Inflammatory macrophage (primary cell): ENCODE measurements at places on chromosomes 6 and 20.

DNA sequence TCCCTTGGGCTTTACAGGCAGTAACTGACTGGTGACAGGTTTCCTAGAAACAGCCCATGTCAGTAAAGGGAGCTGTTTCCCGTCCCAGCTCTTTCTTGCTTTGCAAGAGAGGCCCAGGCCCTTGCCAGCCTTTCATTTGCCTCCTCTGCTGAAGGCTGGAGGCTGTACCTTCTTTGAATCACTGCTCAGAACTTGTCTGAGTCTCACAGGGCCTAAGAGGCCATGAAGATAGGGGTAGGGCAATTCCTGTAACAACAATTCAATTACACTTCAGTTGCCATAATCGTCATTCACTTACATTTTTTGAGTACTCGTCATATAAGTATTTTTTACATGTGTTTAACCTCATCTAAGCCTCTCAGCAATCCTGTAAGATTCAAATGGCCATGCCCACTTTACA is 25.9 kb upstream of the MAFB start:
- DNase-seq = no peak

- no peak for DNase-seq
These were observed 6.3 kb downstream of the EBF4 start for GRCh38 chr20:2698912-2699311.

DNA sequence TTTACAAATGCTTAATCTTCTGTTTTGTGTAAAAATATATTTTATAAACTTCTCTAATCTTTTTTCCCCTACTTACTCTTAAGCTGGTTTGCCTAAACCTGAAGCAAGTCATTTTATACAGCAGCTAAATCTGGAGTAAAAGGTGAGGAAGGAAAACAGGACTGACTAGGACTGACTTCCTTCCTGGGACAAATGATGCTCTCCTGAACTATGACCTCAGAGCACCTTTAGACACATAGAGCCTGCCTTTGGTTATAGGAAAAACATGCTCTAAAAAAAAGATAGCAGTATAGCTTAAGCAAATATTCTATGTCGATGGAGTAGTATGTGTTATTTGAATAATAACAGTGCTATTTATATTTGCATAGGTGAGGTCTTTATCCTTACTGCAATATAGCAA is 21.5 kb upstream of the ADGRG6 start:
- no peak for DNase-seq

DNA sequence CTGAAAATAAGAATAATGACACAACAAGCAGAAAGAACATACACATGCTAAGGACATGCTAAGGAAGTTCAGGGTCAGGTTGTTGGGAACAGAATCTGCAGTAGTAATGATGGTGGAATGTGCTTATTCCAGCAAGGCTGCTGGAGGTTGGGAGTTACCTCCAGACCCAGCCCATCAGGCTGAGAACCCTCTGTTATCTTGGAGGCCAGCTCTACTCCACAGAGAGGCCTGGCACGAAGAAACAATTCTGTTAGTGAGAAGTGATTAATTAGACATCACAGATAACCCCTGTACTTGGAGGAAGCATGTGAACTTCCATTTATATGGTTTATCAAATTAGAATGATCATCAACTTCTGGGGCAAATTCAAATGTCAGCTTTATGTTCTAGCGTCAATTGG is 22.1 kb upstream of the ARHGAP18 start:
- DNase-seq = no peak

GRCh38 chr20:3433744-3434143 is 26.3 kb upstream of the DNAAF9 start:
- DNase-seq = no peak

GRCh38 chr6:149500096-149500495 is 15.3 kb upstream of the ZC3H12D start:
- DNase-seq = peak; percentile 58

DNA sequence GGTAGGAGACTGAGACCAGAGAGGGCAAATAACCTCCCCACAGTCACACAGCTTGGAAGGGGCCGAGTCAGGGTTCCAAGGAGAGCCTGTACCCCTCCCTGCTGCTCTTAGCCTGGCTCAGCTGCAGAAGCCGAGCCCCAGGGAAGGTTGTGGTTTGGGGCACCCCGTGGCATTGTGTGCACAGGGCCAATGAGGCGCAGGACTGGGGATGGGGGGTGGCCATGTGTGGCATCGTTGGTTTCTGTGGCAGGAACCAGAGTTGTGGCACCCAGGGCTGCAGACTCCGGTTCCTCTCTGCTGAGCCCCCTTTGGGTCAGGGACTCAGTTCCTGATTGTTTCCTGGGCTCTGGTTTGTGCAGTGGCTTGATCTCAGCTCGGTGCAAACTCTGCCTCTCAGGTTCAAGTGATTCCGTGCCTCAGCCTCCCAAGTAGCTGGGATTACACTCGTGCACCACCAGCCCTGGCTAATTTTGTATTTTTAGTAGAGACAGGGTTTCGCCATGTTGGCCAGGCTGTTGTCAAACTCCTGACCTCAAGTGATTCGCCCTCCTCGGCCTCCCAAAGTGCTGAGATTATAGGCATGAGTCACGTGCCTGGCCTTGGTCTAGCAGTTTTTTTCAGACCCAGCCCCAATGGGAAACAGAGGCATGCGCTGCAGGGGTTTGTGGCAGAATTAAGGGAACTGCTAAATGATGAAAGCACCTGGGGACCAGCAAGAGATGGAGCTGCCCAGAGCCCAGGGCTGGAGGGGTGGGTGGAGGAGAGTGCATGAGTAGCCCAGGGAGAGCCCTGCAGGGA is 221.0 kb upstream of the SULF2 start:
- no peak for DNase-seq

DNA sequence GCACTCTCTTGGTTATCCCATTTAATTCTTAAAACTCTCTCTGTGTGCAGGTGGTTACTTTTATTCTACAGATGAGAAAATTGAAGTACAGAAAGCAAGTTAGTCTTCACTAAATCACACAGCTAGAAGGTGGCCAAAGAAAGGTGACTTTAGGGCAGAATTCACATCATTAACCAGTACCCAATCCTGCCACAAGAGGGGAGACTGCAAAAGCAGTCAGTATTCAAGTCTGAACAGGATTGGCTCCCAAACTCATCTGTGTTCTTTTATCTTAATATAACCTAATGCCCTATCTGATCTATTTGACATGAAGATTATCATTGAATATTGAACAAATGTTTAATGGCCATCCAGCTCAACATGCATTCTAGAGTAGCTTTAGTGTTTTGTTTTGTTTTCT is 225.3 kb upstream of the FAM83B start:
- DNase-seq = no peak

DNA sequence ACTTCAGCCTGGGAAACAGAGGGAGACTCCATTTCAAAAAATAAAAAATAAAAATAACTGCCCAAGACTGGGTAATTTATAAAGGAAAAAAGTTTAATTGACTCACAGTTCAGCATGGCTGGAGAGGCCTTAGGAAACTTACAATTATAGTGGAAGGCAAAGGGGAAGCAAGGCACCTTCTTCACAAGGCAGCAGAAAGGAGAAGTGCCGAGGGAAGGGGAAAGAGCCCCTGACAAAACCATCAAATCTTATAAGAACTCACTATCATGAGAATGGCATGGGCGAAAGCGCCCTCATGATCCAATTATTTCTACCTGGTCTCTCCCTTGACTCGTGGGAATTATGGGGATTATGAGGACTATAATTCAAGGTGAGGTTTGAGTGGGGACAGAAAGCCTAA is 95.5 kb upstream of the LGSN start:
- no peak for DNase-seq

GRCh38 chr6:54609981-54610380 is 236.6 kb upstream of the FAM83B start:
- no peak for DNase-seq

DNA sequence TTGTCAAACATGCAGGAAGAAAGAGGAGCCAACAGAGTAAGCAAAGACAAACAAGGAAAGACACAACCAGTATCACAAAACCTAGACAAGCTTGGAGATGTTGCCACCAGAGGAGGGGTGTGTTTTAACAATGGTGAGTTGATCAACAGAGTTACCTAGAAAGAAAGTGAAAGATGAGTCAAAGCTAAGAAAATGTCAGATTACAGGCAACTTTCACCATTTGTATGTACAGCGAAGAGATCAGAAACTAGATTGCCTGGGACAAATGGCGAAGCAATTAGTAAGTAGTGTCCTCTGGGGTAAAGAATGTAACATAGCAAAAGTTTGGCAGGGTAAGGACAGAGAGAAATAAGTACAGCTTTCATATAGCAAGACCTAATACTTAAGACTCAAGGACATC is 51.6 kb upstream of the POU3F2 start:
- DNase-seq = no peak

- DNase-seq = no peak
These were observed 37.1 kb upstream of the PMEPA1 start for GRCh38 chr20:57746832-57747404.

DNA sequence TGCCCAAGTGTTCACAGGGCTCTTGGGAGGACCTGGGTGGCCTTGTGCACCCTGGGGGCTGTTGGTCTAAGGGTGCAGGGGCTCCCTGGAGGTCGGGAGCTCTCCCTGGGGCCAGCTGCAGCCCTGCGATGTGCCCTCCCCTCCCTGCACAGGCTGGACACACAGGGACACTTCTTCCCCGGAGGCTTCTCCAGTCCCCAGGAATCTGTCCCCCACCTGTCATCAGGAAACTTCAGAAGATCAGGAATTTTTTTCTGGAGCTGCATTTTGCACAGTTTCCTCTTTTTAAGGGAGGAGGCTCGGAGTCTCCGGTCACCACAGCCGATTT is 66.9 kb upstream of the BHLHE23 start:
- no peak for DNase-seq

DNA sequence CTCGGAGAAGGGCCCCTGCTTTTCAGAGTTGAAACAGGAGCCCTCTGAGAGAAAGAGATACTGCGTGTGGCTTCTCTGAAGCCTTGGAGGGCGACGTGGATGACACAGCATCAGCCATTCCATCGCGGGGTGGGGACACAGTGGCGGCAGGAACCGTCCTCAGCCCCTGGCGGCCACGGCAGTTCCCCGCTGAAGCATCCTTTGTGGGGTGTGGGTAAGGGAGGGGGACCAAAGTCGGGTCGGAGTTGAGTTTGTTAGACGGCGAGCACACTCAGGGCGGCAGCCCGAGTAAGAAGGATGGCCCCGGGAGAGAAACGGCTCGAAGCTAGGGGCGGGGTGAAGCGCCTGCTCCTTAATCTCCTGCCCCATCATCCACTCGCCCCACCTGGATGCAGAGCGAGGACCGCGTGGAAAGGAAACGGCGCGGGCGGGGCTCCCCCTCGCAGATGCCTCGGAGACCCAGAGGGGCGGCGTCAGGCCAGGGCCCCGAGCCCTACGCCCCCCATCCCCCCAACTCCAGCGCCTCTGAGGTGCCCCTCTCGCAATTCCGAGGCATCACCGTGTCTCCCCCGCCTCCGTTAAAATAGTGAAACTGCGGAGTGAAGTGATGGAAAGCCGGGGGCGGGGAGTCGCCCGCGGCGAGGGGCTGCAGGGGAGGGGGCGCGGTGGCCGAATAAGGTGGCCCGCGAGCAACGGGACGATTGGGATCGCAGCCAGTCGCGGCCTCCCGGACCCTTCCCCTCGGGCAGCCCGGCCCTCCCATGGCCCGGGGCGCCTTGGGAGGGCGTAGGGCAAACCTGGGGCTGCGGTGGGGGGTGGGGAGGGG is 796 bp upstream of the RREB1 start:
- peak; percentile 26 for DNase-seq

DNA sequence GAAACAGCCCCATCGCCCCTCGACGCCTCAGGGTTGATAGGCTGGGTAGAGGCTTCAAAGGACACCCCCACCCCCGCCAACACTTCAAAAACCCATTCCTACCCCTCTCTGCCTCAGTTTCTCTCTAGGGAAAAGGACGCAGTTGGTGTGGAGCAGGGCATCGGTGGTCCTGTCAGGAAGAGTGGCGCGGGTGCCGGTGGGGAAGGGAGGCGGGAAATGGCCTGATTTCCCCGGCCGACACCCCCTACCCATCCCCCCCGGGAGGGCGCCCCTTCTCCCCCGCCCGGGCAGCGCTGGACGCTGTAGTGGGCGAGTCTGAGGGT is 367 bp downstream of the NRSN2 start:
- DNase-seq = no peak

- DNase-seq = no peak
These were observed 47.1 kb downstream of the SLC26A8 start for GRCh38 chr6:35977308-35977707.

GRCh38 chr6:149453597-149454345 is 31.0 kb downstream of the ZC3H12D start:
- DNase-seq = no peak

DNA sequence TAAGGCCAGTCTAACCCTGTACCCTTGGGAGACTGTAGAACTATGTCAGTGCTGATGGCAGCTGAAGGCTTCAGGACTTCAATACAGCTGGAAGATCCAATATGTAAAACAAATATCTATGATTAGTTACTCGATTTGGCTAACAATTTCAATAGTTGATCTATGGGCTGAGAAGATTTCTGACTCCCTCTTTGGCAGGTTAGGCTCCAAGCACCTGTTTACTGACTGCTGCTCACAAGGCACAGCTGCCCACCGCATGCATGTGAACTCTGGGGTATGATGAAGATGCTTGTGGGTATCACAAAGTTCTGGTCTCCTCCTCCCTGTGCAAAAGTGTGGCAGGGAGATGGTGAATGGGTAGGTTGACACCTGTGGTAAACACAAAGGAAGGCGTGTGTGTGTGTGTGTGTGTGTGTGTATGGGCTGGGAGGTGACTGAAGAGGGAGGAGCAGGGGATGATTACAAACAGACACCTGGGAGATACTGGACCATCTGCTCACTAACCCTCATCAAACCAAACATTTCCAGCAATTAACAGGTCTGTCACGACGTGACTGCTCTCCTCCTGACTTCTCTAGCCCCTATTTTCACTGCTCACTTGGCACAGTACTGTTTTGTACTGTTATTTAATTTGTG is 18.1 kb downstream of the ELMO2 start:
- no peak for DNase-seq

GRCh38 chr6:150079604-150080003 is 10.7 kb upstream of the ULBP3 start:
- no peak for DNase-seq

- peak; percentile 25 for DNase-seq
These were observed 1.1 kb upstream of the PAQR8 start for GRCh38 chr6:52360601-52361413.

DNA sequence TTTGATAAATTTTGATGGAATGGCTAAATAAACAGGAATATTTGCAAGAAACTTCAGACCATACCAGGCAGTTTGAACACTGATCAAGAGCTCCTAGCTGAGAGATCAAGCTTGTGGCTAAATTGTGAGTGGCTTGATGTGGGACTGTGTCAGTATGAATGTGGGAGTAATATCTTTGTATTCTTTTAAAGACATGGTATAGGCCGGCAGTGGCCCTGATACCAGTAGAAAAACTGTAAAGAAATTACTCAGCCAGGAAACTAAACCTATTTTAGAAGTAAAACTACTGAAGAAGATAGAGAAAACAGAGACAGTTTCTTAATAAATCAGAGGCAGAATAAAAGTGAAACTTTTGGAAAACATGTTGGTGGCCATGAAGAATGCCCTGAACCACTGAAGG is 608.4 kb upstream of the SYNCRIP start:
- no peak for DNase-seq

DNA sequence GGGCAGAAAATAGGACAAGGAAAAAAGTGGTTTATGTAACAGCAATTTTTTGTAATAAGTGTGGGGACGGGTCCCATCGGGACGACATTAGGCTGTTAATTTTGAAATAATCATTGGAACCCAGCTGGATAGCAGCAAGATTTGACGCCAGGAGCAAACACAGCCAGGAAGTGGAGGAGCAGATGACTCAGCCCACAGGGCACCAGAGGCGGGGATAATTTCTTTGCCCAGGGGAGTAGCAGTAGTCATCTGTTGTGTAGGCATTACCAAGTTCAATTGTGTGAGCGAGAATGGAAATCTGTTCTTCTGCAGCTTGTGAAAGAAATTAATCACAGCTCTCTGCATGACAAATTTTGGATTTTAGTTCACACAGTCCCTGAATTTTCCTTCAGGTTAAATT is 22.6 kb upstream of the RIN2 start:
- DNase-seq = peak; percentile 88
